ENCODE measurements at places on chromosomes 2 and 18.
A peak's percentile ranks its signal among the peaks of the same experiment; 100 is the strongest.

DNA sequence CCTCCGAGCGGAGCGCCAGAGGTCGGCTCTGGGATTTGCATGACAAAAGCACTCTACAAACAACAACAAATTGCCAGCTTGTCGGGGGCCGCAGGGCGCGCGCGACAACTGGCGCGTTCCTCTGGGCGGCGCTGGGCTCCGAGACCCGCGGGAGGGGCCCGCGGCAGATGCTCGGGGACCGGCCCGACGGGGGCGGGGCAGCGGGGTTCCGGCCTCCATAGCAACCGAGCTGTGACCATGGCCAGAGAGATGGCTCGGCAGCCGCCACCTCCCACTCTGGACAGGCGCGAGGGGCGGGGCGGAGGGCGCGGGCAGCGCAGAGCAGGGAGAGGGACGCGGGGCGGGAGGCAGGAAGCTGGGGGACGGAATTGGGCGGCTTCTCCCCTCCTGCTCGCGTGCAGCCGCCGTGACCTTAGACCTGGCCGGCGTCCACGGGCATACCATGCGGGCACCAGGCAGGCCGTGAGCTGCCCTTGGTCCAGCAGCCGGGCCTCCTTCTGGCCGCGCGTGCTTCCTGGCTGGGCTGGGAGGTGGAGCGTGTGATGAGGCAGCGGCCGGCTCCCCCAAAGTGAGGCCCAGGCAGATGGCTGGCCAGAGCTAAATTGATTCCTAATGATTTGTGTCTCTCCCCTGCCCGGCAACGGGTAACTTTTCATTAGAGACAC lies 171.5 kb downstream of the CELF4 start:
- DNase-seq, result no peak

- no peak for DNase-seq
Observed at GRCh38 chr18:79639072-79639829, 40.4 kb upstream of the CTDP1 start.

- DNase-seq, result no peak
Observed at GRCh38 chr2:206452750-206453149, 9.4 kb downstream of the ADAM23 start.

DNA sequence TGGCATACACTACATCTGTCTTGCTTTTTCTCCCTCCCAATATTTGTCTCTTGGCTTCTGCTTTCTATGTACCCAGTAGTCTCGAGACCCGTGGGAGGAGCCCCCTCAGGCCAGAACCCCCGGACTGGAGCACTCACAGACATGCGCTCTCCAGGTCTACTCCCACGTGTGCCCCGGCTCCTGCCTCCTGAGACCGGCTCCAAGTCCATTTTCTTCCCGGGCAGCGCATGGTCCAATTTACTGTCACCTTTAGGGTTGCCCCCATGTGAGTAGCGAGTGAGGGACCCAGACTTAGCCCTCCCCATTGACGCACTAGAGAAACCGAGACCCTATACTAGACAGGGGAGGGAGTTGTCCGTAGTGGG lies 11.8 kb upstream of the TEX51 start:
- DNase-seq, result no peak

DNA sequence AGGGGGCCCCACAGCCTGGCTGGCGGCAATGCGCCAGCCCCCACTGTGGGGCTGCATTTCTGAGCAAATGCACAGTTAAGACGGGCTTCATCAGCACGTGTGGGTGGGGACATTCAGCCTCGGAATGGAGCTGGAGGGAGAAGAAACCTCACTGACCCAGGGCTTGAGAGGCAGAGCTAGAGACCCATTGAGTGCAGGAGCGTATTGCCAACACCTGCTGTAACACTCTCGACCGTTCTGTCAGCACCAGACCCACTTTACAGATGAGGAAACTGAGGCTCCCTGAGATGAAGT lies 200.9 kb upstream of the RAB6C start:
- DNase-seq, result no peak

DNA sequence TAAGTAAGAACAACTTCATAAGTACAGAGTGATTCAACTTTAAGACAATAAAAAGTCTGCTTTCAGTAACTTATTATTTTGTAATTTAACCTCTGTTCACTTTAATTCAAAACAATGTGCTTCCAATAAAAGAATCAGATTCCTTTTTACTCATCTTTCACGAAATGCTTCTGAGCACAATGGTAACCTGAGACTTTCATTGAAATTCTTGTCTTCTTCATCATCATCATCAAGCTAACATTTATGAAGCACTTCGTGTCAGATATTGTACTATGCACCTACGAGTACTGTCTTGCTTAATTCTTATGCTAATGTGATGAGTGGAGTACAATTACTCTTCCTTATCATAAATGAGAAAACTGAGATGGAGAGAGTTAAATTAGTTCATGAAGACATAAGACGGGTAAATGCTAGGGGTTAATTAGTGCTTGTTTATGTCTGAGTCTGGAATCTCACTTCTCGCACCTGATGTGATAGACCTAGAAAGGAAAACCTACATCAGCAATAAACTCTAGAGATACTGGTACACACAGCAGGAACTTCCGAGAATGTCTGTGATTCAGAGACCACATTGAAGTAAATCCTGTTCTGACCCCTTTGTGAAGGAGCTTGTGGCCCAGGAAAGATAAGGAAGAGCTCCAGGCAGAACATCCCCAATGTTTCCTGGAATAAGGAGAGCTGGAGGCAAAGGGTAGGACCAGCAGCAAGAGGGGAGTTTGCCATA lies 227.6 kb upstream of the ETAA1 start:
- DNase-seq, result no peak

DNA sequence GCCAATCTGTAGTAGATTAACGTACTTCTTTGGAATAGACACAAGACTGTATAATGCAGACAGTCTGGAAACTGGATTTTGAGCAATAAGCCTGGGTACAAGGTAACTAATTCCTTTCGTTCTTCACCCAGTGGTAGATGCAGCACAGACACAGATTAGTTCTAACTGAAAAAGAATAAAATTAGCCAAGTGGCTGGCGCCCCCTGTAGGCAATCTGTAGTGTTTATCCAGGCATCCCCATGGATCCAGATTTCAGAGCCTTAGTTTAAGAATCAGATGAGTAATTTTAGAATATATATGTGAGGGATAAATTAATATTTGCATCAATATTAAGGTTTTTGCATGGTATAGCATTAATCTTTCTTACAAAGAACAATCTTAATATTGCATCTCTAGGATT lies 563.9 kb downstream of the DCC start:
- peak; percentile 17 for DNase-seq

- no peak for DNase-seq
Observed at GRCh38 chr2:100161945-100162620, 19.7 kb upstream of the AFF3 start.

Data from stimulated activated CD4-positive, alpha-beta T cell treated with anti-CD3 and anti-CD28 coated beads, Interleukin-2, amount 100 ng/mL, for 24 hours (primary cell).